ENCODE measurements at places on chromosomes 5 and 9. TPM values are rescaled to one million over a fixed set of nuclear protein-coding genes. Genes with fewer than 3 reads are reported as not detected.
A peak's percentile ranks its signal among the peaks of the same experiment; 100 is the strongest.

- peak; percentile 9 for DNase-seq
Observed at GRCh38 chr5:95027151-95027721, 257.7 kb downstream of the MCTP1 start.

DNA sequence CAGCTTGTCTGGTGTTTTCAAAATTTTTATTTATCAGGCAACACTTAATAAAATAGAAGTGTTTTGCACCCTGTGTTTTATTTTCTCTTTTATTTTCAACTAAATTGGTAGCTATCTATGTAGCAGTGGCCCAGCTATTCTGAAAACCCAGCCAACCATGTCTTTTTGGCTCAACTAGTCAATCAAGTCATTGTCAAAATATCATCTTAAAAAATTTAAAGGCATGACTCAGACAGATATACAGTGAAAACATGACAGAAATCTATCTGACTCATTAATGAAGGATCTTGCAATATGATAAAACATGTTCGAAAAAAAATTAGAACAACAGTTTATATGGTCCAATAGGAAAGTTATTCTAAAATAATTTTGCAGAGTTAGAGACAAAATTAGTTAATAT lies 75.1 kb downstream of the HSD17B4 start:
- DNase-seq, result no peak

DNA sequence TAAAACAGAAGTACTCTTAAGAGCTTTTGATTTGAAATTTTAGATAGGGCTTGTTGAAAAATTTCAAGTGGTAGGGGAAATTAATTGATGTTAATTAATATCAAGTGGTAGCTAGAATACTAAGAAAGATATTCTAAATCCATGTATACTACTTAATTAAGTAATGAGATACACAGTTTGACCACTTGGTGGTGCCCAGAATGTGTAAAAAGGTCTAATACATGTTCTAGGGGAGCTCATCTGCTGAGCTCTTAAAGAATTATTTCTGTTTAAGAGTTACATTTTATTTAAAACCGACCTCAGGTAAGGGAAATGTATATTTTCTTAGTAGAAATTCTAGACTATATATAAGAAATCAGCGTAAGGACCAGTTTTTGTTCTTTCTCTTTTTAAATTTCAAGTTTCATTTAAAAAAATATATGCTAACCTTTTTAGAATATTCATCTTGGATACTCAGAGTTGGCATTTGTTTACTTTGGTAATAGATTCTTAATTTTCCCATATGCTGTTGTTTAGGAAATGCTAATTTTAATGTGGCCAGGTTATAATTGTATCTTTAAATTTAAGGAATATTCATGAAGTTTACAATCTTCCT lies 61.5 kb downstream of the LNPEP start:
- peak; percentile 29 for DNase-seq

- DNase-seq, result no peak
Observed at GRCh38 chr5:75736273-75736672, 19.0 kb upstream of the POC5 start.

Gene IL4
- polyA plus RNA-seq, result not detected
